ENCODE measurements at places on chromosomes 7 and 10.

DNA sequence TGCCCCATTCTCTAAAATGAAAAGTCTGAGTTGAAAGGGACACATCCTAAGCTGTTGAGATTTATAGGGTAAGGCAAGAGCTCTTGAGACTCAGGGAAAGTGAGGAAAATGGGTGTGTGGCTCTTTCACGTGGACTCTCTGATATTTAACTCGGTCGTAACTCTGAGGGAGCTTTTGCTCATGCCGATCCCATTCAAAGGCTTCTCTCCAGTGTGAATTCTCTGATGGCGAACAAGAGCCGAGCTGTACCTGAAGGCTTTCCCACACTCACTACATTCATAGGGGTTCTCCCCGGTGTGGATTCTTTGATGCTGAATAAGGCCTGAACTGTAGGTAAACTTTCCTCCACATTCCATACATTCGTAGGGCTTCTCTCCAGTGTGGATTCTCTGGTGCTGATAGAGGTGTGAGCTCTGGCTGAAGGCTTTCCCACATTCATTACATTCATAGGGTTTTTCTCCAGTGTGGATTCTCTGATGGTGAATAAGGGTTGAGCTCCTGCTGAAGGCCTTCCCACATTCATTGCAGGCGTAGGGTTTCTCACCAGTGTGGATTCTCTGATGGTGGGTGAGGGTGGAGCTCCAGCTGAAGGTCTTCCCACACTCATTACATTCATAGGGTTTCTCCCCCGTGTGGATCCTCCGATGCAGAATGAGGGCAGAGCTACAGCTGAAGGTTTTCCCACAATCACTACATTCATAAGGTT lies 10.4 kb downstream of the ZNF3 start:
- DNase-seq, result no peak

DNA sequence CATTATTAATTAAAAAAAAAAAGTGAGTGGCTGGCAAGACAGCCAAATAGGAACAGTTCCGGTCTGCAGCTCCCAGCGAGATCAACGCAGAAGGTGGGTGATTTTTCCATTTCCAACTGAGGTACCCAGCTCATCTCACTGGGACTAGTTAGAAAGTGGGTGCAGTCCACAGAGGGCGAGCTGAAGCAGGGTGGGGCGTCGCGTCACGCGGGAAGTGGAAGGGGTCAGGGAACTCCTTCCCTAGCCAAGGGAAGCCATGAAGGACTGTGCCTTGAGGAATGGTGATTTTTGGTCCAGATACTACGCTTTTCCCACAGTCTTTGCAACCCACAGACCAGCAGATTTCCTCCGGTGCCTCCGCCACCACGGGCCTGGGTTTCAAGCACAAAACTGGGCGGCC lies 133.7 kb downstream of the SNX13 start:
- DNase-seq, result no peak

GRCh38 chr7:137547485-137547884 lies 204.0 kb upstream of the PTN start:
- no peak for DNase-seq

GRCh38 chr7:135718794-135719437 lies 9.1 kb downstream of the SLC13A4 start:
- DNase-seq, result no peak

DNA sequence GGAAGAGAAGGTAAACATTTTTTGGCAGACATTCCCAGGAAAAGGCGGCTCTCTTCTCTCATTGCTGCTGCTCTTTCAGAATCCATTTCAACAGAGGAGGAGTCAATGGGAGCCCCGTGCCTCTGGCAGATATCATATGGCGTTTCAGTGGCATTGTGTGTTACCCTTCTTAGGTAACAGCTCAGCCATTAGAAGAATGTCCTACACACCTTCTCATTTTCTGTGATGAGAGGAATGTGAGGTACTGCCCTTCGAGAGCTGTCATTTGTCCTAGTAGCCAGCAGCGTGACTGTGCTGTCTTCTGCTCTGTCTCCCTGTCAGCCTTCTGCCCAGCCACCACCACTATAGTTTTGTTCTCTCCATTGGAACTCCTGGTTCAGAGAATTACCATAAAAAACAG lies 102.4 kb downstream of the EGFR start:
- DNase-seq, result no peak

GRCh38 chr10:10617686-10618085 lies 400.0 kb upstream of the CELF2 start:
- DNase-seq, result no peak

GRCh38 chr7:39811161-39811614 lies 138.9 kb upstream of the CDK13 start:
- DNase-seq, result no peak

- DNase-seq, result no peak
Measured at GRCh38 chr7:29284696-29285443, 90.3 kb downstream of the CHN2 start.

DNA sequence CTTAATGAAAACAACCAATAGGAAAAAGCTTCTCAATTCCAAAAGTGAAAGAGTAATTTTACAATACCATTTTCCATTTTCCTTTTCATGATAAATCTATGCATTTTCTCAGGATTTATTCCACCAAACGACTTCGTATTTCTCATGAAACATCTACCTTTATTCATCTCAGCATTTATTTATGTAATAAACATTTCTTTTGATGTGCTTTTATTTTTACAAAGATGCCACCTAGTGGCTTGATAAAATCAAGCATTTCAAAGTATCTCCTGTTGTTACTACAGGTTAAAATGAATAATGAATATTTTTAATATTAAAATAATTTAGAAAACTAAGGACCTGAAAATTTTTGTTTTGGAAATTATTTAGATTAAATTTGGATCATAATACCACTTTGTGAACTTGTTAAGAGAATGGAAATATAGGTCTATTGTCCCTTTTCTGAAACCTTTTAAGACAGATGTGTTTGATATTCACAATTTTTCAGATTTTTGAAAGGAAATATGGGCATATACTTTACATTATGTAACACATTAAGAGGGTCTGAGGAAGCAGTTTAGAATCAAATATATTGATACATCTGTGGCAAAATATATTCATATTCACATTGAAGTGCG lies 2.7 kb upstream of the IQUB start:
- DNase-seq, result no peak

- no peak for DNase-seq
Measured at GRCh38 chr7:80488406-80488805, 23.5 kb downstream of the GNAT3 start.

DNA sequence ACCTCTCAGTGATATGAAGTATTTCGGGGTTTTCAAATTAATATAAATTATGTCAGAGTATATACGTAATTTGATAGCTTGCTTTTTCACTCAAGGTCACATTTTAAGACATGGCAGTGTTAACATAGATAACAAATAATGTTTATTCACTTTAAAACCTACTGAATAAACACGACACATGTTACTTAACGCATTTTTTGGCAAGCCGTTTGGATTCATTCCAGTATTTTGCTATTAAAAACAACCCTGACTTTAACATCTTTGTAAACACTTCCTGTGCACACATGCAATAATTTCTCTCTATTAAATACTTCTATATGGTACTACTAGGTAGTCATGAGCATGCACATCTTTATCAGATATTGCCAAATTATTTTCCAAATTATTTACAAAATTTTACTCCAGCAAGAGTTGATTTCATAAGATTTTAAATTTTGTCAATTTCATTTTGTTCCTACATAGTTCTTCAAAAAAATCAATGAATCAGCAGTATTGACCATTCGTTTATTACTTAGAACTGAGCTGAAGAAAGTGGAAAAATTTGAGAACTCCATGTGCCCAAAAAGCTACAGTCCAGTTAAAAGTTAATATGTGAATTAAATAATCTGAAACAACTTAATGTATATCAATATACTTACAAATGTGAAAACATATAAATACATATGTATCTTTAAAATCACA lies 26.8 kb upstream of the THSD7A start:
- DNase-seq, result no peak

GRCh38 chr7:28686418-28686800 lies 271.7 kb downstream of the TRIL start:
- DNase-seq, result no peak

DNA sequence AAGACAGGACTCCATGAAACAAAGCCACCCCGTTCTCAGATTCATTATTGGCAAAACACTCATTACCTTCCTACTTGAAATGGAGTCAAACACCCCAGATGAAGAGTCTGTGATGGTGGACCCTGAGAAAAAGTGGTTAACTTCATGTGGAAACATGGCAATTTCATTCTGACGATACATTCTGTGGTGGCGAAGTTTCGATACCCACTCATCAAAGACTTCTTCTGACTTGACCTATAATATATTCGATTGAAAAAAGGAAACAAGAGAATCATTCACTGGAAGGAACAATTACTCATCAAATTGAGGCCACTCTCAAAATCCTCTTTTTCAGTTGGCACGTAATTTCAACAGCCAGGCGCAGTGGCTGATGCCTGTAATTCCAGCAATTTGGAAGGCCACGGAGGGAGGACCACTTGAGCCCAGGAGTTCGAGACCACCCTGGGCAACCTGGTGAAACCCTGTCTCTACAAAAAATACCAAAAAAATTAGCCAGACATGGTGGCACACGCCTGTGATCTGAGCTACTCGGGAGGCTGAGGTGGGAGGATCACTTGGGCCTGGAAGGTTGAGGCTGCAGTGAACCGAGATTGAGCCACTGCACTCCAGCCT lies 108.8 kb upstream of the GSDME start:
- no peak for DNase-seq

DNA sequence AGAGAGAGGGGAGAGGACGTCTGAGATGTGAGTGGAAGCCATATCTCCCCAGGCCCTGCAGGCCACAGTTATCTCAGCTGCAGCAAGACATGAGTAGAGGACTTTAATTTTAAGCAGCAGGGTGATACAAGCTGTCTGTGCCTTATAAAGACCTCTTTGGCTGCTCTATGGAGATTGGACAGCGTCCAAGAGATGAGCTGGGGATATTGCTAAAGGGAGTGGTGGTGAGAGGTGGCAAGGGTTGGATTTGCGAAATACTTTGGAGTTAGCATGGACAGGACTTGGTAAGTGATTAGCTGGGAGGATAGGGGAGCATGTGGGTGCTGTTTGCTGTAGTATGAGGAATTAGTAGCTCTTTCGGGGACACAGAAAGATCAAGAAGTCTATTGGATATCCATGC lies 191.8 kb downstream of the CACNB2 start:
- no peak for DNase-seq
